ENCODE measurements at places on chromosomes 4 and X.

DNA sequence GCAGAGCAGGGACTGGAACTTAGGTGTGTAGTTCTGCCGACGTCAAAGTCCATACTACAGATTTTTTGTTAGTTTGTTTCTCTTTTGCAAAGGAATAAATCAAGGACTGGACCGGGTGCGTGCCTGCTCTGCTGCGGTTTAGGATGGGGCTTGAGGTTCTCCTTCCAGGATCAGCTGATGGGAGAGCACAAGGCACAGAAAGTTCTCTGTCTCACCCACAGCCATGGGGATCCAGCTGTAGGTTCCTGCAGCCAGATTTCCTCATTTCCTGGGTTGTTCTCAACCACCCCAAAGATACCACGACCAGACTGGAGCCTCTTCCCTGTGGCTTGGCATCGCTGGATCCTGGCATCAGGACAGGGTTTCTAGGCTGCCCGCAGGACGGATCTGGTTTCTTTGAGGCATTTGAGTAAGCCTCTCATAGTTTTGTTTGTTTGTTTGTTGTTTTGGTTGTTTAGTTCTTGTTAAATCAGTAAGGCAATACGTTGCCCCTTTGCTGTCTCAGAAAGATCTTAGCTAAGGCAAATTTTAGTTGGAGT, 789 bp upstream of the SRPX start:
- DNase-seq: no peak

- DNase-seq: no peak
These were observed 63.8 kb downstream of the SRPX start for GRCh38 chrX:38156838-38157237.

GRCh38 chr4:112853662-112854256, 195.7 kb upstream of the ANK2 start:
- DNase-seq: no peak

DNA sequence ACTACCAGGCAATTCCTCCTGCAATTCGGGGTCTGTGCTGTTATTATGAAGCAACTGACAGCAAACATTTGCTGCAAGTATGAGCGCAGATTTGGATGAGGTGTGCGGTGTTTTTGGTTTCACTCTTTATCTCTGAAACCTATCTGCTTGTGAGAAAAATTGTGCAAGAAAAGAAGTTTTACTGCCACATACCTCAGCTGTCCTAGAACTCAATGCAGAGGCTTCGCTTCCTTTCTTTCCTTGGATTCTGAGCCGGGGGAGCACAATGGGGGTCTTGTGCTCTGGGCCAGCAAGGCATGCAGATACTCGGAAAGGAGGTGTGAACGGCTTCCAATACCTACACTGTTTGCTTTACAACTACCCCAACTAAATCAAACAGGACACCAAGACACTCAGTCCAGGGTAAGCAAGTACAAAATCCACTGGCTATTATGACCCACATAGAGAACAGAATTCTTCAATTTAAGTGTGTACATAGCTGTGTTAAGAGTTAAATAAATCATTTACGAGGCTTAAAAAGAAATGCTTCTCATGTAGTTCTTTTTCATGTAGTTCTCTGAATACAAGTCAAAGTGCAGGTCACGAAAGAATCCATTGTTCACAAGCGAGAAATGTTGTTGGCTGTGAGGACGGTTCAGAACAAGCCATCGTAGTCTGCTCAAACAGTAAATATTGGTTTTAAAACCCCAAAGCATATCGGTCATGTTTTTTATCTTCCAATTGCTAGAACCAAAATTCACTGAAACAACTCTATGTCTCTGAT, 1.1 kb downstream of the SORBS2 start:
- no peak for DNase-seq

DNA sequence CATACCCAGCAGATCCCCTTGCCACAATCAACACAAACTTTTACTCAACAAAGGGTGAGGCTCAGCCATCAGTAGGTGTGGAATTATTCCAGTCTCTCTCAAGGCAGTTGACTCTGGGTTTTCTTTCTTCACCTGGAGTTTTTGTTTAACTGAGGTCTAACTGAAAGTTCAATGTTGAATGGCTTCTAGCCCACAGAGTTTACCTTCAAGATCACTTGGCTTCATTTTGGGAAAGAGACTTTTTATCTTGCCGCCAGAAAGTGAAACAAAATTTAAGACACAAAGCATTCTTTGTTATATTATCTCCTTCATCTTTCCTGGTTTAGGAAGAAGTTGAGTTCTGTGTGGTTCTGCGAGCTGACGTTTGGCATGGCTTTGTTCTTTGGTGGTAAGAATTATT, 83.8 kb upstream of the RASGEF1B start:
- DNase-seq: no peak

DNA sequence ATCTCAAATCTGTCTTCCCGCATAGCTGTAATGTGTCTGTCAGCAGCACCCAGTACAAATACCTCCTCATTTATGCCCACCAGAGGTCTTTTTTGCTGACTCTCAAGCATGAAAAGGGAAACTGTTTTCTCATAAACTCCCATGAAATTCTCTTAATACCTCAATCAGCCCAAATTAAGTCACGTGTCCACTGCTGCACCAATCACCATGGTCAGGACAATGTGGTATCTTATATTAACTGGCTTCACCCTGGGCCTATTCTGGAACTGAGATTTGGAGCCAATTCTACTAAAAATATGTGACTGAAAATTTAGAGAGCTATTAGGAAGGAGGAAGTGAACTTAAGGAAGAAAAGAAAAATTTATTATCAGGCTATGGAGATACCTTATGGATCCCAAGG, 58.4 kb downstream of the IL21 start:
- DNase-seq: no peak
